Endothelial cell of coronary artery (primary cell): ENCODE measurements at places on chromosomes 7 and 10. TPM values are rescaled to one million over a fixed set of nuclear protein-coding genes. Genes with fewer than 3 reads are reported as not detected.

NUTM2D gene
- 0.75 and 0.81 TPM in 2 replicates for total RNA-seq

FKBP6 gene
- total RNA-seq: not detected in 2 replicates

NUTM2E gene
- 0.09 TPM in 1 of 2 replicates, not detected in the other for total RNA-seq

ZNF438 gene
- 4.2 and 5.0 TPM in 2 replicates for total RNA-seq

GSAP gene
- 2.4 and 2.8 TPM in 2 replicates for total RNA-seq

ITIH5 gene
- total RNA-seq: 0.19 TPM in 1 of 2 replicates, not detected in the other

CCZ1 gene
- 37.9 and 54.8 TPM in 2 replicates for total RNA-seq

TYW1B gene
- 4.8 and 9.4 TPM in 2 replicates for total RNA-seq

TMEM273 gene
- total RNA-seq: 0.28 and 6.1 TPM in 2 replicates

OLAH gene
- 0.09 and 5.4 TPM in 2 replicates for total RNA-seq

BTBD16 gene
- total RNA-seq: 0.09 TPM in 1 of 2 replicates, not detected in the other

ERCC6 gene
- total RNA-seq: 46.0 and 47.1 TPM in 2 replicates

HYCC1 gene
- total RNA-seq: 45.7 and 77.7 TPM in 2 replicates

C10orf53 gene
- total RNA-seq: not detected in 2 replicates

GJC3 gene
- total RNA-seq: 0.09 and 0.18 TPM in 2 replicates

CAV1 gene
- 1,559 and 1,629 TPM in 2 replicates for total RNA-seq

USP54 gene
- total RNA-seq: 4.7 and 9.6 TPM in 2 replicates

CALCR gene
- total RNA-seq: not detected in 2 replicates

NPM3 gene
- total RNA-seq: 130 and 156 TPM in 2 replicates

FGL2 gene
- total RNA-seq: 0.27 and 3.1 TPM in 2 replicates

SCART1 gene
- 0.54 and 1.3 TPM in 2 replicates for total RNA-seq

BAIAP2L1 gene
- 0.27 and 0.47 TPM in 2 replicates for total RNA-seq

IKZF1 gene
- not detected in 2 replicates for total RNA-seq

CRHR2 gene
- not detected in 2 replicates for total RNA-seq
